ENCODE measurements at places on chromosomes 3 and 15.

DNA sequence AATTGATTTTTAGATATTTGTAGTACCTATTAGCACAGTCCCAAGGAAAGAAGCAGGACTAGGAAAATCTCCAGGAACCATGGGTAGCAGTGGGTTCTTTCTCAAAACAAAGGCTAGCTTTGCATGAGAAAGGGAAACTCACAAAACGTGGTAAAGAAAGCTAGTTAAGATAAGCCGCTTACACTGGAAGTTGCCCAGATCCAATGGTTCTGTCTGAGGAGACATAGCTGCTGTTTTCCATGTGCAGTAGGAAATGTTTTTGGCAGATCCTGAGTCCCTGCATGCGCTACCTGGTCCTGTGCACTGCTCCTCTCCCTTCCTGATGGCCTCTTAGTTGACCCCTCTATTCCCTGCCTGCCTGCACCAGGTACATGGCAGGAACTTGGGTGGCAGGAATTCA, 60.4 kb downstream of the TFG start:
- no peak for DNase-seq

DNA sequence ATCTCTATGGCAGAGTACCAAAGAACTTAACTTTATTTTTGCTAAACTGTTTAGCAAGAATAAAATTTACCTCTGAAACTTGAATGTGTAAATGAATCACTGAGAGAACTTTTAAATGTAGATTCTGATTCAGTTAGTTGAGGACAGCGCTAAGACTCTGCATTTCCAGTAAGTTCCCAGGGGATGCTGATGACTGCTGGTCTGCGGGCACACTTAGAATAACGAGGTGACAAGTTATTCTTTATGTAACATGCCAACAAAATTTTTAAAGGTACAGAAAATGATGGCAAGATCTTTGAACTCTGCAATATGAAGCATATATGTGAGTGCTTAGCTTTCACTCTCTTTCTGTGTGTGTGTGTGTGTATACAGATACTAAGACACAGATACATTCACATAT, 56.4 kb downstream of the TGFBR2 start:
- DNase-seq, result no peak

- DNase-seq, result peak; percentile 86
Measured at GRCh38 chr15:60392601-60392985, 5.2 kb downstream of the ANXA2 start.

- peak; percentile 54 for DNase-seq
Measured at GRCh38 chr15:38683382-38684242, 119.0 kb upstream of the RASGRP1 start.

GRCh38 chr3:137103739-137104138, 146.0 kb downstream of the IL20RB start:
- DNase-seq, result no peak

- no peak for DNase-seq
Measured at GRCh38 chr3:186342197-186342596, 19.8 kb downstream of the DGKG start.

GRCh38 chr3:8631661-8632060, 12.9 kb downstream of the SSUH2 start:
- no peak for DNase-seq

DNA sequence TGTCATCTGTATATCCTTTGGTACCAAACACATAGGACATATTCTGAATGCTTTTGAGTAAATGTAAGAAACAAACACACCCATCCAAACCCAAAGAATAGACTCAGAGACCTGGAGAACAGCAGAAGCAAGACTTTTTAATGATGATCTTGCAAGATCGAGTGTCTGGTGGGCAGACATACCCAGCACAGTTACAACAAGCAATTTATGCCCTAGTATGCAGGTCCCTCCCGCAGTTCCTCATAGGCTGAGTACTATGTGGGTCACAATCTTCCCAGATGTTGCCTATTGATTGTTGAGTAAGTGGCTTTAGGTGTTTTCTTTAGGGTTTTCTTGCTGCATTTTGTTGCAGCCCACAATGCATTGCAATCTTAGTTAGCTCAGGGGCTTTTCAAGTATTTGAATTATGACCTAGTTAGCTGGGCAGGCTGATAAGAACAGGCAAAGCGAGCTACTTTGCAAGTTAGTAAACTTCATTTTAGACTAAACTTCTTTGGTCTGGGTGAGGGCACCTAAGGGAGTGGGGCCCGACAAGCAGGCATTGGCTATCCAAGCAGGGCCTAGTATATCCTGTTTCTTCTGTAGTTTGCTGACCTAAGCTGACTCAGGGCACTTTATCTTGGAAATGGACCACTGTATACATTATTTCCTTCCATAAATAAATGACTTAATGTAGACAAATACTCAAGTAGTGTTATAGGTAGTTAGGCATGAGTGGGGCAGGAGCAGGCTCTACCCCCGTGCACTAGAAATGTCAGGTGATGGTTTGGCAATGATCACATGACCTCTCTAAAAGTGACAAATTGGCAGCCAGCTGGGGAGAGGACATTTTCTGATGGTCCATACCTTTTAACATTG, 87.3 kb upstream of the LIPC start:
- no peak for DNase-seq

- DNase-seq, result no peak
Measured at GRCh38 chr3:46539443-46540005, 26.6 kb downstream of the LRRC2 start.

DNA sequence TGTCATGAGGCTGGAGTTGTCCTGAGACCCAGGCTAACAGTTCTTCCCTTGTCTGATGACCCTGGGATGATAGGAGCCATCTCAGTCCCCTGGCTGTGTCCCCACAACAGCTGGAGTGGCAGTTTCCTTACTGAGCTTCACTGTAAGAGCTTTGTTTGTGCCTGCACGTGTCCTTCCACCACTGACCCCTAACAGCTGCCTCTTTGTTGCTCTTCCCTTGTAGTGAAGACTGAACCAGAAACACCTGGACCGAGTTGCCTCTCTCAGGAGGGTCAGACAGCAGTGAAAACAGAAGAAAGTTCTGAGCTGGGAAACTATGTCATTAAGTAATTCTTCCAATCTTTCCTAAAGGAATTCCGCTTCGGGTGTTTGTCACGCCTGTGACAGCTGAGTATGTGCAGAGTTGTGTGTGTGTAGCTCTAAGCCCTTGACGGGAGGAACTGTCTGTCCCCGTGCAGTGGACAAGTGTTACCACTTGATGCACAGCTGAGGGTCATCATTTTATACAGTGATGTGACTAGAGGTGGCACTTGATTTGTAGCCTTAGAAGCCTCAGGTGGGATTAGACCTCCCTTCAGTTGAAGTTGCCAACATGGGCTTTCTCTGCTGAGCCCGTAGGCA, 25.0 kb downstream of the MAP6D1 start:
- DNase-seq, result no peak

DNA sequence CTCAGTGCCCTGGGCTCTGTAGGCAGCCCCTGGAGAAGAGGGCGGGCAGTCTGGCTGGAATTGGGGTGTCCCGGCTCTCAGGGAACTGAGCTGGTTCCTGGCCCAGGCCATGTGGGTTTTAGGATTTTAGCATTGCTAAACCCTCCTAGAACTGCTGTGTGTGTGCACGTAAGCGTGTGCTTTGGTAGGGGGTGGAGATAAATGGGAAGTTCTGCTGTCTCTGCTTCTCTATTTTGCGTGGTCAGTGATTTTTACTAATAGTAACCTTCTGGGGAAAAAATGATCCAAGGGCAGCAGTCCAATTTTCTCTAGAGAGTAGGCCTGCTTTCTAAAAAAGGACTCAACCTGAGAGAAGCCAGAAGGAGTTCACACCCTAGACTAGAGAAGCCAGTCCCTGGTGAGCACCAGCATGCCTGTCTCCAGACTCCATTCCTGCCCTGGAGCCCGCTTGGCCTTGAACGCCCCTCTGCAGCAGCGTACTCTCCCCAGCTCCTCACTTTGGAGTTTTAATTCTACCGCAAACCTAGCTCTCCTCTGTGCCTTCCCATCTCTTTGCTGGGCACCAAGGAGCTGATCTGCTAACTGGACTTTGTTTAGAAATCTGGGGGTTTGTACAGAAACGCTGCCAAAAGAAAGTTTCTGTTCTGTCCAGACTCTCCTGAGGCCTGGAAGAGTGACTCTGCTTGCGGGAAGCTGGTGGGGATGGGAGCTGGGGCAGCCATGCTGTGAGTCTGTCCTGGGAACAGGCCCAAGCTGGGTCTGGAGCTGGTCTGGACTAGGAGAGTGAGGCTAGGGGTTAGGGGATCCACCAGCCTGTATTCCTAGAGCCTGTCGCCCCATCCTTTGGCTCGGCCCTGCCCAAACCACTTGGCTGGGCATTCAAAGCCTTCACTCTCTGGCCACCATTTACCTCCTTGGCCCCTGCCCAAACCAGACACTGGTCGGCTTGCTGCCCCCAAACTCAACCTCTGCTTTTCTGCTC, 19.7 kb downstream of the CORO2B start:
- no peak for DNase-seq

- DNase-seq, result no peak
Measured at GRCh38 chr3:10883478-10884234, 67.6 kb downstream of the SLC6A11 start.

- DNase-seq, result peak; percentile 71
Measured at GRCh38 chr15:80789296-80789695, 10.1 kb downstream of the CEMIP start.

DNA sequence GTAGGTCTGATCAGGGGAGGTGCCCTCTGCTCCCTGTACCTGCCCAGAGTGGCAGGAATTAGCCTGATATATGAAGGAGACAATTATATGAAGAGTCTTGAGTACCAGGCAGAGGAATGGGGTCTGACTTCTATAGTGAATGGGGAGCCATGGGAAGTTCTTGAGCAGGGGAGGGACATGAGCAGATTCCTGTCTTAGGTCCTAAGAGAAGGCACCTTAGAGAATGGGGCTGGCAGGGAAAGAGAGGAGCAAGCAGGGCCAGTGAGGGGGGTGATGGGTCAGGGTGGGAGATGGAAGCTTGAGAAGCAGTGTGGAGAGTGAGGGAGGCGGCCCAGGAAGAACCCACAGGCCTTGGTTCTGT, 12.4 kb downstream of the CD276 start:
- no peak for DNase-seq

DNA sequence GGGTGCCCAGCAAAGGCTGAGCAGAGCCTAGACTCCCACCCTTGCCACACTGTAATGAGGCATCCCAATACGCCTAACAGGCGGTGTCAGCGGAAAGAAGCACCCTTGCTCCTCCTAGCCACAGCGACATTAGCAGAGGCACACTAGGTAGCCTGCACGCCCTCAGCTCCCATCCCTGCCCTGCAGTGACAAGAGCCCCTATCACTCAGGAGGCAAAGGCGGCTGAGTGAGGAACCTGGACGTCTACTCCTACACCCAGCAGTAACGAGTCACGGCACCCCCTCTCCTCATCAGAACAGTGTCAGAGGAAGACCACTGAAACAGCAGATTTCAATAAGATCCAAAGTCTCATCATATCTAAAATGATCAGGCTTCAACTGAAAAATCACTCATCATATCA, 12.0 kb upstream of the MAP6D1 start:
- no peak for DNase-seq

DNA sequence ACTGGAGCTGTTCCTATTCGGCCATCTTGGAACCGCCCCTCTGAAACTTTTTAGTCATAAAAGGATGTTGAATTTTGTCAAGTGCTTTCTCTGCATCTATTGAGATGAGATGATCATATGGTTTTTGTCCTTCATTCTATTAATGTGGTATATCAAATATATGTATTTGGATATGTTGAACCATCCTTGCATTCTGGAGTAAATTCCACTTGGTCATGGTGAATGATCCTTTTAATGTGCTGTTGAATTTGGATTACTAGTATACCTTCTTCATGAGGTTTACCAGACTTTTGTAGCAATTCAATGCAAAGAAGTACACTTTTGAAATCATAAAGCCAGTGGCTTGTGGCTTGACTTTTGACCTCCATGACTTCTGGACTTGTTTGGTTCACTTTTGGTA, 33.4 kb upstream of the XRN1 start:
- no peak for DNase-seq

DNA sequence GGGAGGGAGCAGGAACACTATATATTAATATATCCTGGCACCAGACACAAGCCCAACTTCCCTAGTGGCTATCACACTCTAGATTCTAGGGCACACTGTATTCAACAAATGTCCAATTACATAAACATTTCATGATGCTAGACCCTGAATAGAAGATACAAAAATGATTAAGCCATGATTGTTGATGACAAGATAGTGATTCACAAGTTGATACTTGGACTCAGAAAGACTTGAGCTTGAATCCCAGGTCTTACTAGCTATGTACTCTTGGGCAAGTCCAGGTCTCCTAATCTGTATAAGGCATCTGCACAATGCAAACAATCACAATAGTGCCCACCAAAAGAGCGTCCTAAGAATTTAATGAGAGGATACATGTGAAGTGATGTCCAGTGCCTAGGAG, 10.0 kb upstream of the SNTN start:
- DNase-seq, result no peak

DNA sequence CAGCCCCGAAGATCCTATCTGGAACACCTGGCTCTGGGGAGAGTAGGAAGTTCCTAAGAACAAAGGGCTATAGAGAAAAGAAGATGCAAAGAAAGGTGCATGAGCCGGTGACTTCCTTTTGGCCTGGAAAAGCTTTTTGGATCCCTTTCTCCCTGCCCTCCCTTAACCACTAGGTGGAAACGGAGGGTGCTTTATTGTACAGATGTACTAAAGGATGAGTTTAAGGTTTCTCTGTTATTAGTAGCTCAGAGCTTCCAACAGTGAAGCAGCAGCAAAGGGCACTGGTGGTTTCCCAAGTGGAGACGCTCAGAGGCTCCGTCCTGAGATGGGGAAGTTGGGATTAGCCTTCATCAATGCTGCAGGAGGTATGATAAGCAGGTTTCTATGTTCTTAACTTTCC, 5.9 kb upstream of the ADGRG7 start:
- DNase-seq, result peak; percentile 37

- DNase-seq, result no peak
Measured at GRCh38 chr3:11220230-11220629, 52.0 kb upstream of the ATG7 start.

DNA sequence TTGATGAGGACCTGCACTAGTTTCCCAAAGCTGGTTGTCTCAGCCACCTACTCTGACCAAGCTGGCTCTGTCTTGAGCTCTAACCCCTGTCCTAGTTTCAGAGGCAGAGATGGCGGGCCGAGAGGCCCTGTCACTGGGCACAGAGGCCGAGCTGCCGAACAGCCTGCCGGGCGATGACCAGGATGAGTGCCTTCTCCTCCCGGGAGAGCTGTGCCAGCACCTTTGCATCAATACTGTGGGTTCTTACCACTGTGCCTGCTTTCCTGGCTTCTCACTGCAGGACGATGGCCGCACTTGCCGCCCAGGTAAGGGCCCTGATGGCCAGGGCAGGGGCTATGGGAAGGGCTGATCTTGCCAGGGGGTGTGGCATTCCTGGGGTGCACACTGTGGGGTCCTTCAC, 69.1 kb downstream of the FBLN2 start:
- no peak for DNase-seq

- peak; percentile 76 for DNase-seq
Measured at GRCh38 chr15:75104804-75105557, 81.6 kb downstream of the PPCDC start.

DNA sequence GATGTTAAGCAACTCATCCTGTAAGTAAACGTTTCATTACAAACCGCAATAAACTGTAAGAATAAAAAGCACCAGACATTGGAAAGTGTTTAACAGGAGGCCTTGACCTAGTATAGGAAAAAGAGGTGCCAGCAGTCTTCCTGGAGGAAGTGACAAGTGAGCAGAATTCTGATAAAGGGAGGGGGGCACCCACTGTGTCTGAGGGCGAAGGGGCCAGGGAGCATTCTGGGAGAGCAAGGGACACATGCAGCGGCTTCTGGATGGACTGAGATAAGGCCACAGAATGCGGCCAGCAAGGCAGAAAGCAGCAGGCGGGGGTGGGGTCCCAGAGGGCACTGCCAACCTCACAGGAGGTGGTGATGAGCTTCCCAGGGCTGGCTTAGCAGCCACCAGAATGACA, 80.2 kb downstream of the MTHFS start:
- DNase-seq, result no peak
